Retinal pigment epithelial cell (primary cell): ENCODE measurements at places on chromosomes 7 and 10.

- no peak for DNase-seq
Observed at GRCh38 chr7:17016402-17017010, 134.7 kb upstream of the AGR3 start.

- DNase-seq, result no peak
Observed at GRCh38 chr10:99562631-99563030, 29.9 kb downstream of the NKX2-3 start.

GRCh38 chr10:130547368-130547767 lies 411.2 kb downstream of the GLRX3 start:
- no peak for DNase-seq

DNA sequence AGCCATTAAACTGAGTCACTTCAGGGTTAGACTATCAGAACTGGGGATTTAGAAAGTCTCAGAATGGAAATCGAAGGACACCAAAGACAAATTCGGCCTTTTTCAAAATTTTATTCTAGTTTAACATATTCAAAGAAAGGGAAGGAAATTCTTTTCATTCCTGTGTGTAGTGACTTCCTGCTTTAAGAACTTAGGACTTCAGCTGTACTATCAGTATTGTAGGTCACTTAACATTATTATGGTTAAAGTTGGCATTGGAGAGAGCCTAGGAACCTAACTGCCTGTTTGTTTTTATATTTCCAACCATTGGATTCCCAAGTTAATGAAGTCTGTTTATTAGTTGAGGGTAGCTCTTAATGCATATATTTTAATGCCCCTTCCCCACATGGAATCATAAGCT lies 63.7 kb downstream of the PTEN start:
- DNase-seq, result no peak

- no peak for DNase-seq
Observed at GRCh38 chr7:17347401-17347800, 48.9 kb downstream of the AHR start.

DNA sequence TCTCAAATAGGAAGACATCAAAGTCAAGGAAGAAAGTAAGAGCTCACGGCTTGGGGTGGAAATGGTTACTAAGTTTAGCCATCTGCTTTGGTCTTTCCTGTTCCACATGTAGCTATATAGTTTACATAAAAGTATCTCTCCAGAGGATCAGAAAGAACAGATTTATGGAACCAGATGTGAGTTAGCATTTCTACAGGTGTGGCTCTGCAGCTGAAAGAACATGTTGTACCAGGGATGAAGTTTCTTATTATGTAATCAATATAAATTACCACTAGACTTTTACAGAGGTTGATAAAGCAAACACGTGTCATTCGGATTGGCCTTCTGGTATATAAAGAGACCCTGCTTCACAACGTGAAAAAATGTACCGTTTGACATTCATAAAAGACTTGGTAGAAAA lies 19.9 kb downstream of the CALD1 start:
- DNase-seq, result no peak

GRCh38 chr7:91632234-91632940 lies 248.1 kb downstream of the MTERF1 start:
- DNase-seq, result no peak

- DNase-seq, result no peak
Observed at GRCh38 chr10:62170732-62171131, 97.9 kb downstream of the RTKN2 start.

DNA sequence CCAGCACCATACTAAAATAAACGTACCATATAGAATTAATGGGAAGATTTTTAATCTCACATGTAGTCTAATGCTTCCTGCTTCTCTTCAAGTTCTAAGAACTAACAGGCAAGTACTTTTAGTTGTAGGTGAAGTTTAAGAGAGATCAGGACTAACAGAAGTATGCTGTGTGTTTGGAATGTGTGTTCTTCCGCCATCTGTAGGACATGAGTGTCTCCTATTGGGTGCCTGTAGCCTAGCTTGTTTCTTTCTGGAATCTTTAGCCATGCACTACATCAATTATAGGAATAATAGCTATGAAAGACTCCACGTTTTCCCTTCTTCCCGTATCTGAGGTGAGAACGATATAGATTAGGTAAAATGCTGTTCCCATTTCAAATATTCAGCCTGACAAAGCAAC lies 140.2 kb upstream of the AHR start:
- DNase-seq, result no peak

DNA sequence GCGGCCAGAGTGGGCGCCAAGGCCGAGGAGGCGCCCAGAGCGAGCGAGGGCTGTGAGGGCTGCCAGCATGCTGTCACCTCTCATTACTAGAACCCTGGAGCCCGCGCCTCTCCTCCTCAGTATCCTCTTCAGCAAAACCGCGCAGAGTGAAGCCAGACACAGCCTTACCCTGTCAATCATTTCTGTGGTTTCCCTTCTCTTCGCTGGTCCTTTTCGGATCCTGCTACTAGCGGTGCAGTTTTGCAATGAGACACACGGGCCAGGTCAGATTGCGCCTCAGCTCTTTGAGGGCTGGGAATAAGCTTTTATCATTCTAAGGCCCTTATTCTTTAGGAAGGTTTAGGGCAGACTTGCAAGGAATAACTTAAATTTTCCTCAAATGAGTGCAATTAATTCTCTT lies 55.5 kb upstream of the FAM171A1 start:
- no peak for DNase-seq

DNA sequence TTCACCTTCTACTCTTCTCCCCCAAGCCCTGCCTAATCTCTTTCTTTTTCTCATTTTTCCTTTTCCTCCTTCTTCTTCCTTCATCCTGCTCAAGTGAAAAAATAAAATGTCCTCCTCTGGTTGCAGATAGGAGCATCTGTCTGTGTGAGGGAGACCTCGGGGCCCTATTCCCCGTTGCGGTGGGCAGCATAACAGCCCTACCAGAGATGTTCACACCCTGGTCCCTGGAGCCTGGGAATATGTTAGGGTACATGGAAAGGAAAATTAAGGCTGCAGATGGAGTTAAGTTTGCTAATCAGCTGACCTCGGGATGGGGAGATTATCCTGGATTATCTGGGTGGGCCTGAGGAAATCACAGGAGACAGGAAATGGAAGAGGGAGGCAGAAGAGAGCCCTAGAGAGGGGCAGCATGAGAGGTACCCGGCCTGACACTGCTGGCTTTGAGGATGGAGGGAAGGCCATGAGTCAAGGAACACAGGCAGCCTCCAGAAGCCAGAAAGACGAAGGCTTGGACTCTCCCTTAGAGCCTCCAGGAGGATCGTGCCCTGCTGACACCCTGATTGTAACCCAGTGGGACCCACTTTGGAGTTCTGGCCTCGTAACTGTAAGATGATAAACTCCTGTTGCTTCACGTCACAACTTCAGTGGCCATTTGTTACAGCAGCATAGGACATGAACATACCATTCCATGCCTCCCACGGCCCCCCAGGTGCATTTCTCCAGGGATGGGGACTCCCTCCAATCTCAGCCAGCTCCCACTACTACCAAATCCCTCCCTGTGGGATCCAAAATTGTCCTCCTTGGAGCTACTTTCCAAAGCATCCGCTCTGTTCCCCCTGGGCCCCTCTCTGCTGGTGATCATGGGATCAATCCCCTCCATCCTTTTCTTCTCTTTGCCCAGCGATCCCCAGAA lies 39.0 kb upstream of the ZMIZ1 start:
- no peak for DNase-seq

DNA sequence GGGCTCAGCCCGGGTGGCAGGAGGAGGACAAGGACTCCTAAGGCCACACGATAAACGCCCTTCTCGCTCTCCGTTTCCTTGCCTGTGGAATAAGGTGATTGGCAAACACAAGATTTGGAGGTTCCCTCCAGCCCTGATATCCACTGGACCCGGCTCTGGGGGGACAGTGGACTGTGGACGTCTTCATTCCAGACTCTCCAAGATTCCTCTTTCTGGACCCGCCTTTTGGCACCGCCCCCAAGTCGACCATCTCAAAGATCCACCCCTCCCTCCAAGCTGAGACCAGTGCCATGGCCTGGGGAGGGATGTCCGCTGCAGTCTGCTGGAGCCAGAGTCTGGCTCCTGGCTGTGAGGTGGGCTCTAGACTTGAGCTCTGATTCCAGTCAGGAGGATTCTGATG lies 23.6 kb downstream of the ZNF783 start:
- no peak for DNase-seq

GRCh38 chr7:129843365-129843898 lies 109.3 kb downstream of the UBE2H start:
- no peak for DNase-seq

DNA sequence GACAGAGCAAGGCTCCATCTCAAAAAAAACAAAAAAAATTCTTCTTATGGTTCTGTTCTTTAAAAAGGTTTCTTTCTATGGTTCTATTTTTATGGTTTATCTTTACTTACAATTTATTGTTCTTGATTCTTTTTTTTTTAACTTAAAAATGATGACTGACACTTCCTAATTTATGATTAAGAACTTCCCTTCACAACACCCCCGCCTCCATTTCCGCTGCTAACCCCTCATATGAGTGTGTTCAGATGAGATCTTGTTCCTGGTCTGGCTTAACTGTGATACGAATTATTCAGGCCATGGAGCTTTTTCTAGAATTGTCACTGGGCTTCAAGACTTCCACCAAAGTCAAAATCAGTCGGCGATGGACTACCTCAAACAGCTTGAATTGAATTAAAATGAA lies 33.9 kb downstream of the PTER start:
- no peak for DNase-seq

GRCh38 chr10:13276749-13277365 lies 23.0 kb downstream of the PHYH start:
- DNase-seq, result no peak

GRCh38 chr10:43452356-43452914 lies 15.5 kb downstream of the ZNF487 start:
- DNase-seq, result no peak

DNA sequence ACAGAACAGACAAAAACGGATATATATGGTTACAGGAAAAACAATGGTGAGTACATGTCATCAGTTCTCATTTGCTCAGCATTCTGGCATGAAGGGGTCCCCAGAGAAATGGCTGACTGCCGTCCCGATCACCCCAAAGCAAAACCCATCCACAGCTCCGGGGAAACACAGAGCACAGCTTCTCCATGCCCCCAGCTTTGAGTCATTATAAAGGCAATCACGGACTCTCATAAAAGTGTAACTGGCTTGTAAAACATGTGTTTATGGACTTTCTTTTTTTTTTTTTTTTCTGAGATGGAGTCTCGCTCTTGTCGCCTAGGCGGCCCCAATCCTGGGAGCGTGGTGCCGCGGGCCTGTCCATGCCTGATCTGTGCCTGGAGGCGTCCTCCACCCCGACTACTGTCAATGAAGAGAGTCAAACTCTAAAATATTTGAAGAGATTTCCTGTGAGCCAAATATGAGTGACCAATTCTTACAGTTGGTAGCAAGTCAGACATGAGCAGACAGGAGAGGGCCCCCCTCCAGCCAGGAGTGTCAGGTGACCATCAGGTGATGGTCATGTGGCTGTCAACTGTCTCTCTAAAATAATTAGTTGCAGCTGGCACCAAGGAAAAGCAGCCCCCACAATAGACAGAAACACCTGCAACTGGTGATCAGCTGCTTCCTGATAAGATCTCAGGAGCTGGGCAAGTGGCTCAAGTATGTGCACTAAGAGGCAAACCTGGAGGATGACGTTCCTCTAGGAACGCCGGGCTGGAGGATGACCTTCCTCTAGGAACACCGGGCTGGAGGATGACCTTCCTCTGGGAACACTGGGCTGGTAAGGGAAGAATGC lies 21.7 kb upstream of the NOM1 start:
- DNase-seq, result no peak

GRCh38 chr10:96263669-96264068 lies 7.7 kb downstream of the BLNK start:
- DNase-seq, result no peak

GRCh38 chr10:118161461-118162246 lies 114.9 kb upstream of the RAB11FIP2 start:
- DNase-seq, result no peak

DNA sequence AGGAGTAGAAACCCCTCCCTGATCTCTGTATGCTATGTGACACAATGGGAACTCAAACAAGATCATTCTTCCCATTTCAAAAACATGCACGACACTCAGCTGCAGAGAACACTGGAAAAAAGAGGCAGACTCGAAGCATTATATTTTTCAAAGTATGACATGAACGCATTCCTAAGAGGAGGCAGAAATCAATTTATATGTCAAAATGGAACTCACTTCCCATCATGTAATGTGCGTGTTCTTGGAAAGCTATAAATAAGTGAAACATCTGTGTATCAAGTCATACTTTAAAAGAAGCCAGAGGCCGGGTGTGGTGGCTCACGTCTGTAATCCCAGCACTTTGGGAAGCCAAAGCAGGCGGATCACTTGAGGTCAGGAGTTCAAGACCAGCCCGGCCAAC lies 142.7 kb downstream of the ICA1 start:
- DNase-seq, result no peak

- no peak for DNase-seq
Observed at GRCh38 chr7:99614495-99614894, 2.3 kb upstream of the ZSCAN25 start.

GRCh38 chr7:12861070-12861469 lies 173.6 kb downstream of the ARL4A start:
- DNase-seq, result peak; percentile 97

DNA sequence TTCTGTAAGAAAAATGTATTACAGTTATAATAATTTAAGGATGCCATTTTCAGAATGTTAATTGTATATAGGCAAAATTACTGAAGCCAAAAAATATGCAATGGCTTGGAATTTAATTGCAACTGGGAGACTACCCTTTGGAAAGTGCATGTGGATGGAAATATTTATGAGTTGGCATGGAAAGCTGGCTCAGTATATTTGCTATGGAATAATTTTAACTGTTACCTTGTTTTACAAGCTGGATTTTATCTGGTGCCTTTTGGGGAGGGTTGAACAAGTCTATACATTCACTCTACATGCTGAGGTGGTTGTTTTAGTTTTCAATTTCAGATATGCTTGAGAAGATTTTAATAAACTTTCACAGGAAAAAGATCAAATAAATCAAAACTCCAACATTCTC lies 80.9 kb upstream of the ABCB5 start:
- DNase-seq, result no peak

DNA sequence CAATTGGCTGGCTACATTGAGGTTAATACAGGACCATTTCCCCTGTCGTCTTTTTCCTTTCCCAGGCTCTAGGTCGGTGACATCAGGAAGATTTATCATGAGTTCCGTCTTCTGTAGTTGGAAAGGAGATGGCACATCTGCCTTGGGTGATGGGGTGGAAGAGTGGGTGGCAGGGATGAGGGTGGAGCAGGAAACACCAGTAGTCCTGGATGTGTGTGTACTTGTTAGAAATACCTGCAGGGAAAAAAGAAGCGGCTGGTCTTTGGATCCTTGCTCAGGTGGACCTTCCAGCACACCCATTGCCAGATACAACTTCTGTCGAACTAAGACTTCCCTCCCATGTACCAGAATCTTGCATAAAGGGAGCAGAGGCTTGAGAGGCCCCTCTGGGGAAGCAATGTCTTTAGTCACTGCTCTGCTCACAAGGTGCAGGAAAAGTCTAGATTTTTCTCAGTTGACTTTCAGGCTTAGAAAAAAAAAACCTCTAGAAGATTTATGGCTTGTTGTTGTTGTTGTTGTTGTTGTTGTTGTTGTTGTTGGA lies 516.8 kb upstream of the GALNT17 start:
- DNase-seq, result no peak

GRCh38 chr10:52903397-52903938 lies 130.9 kb upstream of the MBL2 start:
- DNase-seq, result no peak

GRCh38 chr7:107622429-107622828 lies 38.2 kb upstream of the SLC26A4 start:
- peak; percentile 10 for DNase-seq
